SHP77 treated with DMSO at 0.1 percent for 48 hours (cell line): ENCODE measurements at places on chromosomes 7 and 10.

DNA sequence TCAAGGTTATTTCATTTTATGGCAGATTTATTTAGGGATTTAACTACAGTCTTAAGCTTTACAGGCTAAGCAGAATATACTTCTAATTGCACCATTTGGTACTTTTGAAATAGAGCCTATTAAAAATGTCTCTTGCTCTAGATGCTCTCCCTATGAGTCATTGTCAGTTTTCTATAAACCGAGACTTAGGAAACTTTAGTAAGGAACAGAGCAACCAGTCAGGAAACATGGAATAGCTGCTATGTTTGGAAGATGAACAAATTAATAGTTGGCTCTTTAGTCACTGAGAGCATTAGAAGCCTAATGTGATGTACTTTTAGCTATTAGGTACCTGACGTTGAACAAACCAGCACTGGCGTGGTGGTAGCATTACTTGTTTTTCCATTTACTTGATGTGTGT lies 35.3 kb downstream of the INPP5F start:
- DNase-seq = no peak

GRCh38 chr7:142001163-142001874 lies 5.6 kb downstream of the MGAM start:
- no peak for DNase-seq

- no peak for DNase-seq
These were observed 3.5 kb downstream of the SUN1 start for GRCh38 chr7:835485-836401.

DNA sequence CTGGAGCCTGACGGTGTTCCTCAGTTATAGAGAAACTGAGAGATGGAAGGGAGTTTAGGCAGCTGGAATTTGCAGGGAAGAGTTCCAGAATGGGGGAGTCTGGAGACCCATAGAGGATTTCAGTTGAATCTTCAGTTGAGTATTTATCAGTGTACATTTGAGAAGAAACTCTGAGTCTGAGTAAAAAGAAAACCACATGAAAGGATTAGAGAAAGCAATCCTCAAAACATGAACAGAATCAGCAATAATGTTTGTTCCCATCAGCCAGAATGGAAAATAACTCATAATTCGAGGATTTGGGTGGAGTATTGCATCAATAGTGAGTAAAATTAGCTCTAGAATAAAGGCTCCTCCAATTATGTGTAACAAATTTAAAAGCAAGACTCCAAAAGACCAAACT lies 130.0 kb upstream of the AHR start:
- DNase-seq = no peak

DNA sequence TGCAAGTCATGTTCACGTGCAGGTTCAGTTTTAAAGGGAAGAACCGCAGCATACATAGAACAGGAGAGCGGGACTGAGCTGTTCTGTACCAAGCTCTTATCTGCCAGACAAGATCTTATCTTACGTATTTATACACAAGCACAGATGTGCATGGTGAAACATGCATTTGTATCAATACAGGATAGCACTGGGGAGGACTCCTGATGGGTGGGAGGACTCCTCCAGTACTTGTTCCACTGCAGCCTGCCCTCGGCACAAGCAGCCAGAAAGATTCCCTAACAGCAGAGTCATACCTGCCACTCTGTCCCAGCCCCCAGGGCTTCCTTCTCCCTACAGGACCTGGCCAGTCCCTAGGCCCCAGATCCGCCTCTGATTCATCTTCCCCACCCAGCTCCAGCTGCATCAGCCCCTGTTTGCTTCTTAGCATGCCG lies 13.2 kb upstream of the PRKCQ start:
- no peak for DNase-seq

DNA sequence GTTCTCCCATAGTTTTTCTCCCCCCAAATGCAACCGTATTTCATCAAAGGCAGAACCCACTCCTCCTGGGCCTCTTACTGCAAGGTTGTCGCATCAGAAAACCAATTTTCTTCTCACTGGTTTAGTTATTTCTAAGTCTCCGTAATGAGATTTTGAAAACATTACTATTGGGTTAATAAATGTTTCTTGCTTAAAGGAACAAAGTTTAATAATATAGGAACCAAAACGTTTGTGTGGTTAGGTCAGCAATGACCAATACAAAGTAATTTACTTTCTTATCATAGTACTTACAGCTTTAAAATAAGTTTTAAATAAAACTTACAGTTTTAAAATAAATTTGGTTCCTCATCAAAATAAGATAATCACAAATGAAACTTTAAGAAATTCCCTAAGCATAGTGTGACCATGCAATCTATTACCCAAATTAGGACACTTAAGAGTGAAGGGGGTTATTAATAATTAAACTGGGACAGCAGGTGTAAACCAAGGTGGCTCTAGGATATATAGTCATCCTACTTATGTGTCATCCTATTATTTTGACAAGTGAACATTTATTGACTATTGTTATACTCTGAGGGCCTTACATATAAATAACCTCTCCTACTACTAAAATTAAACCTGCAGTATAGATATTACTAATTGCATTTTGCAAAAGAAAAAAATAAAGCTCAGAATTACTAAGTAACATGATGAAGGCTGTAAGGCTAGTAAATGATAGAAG lies 415.4 kb upstream of the LRRN3 start:
- no peak for DNase-seq

GRCh38 chr10:30742471-30742870 lies 112.9 kb upstream of the LYZL2 start:
- DNase-seq = no peak

DNA sequence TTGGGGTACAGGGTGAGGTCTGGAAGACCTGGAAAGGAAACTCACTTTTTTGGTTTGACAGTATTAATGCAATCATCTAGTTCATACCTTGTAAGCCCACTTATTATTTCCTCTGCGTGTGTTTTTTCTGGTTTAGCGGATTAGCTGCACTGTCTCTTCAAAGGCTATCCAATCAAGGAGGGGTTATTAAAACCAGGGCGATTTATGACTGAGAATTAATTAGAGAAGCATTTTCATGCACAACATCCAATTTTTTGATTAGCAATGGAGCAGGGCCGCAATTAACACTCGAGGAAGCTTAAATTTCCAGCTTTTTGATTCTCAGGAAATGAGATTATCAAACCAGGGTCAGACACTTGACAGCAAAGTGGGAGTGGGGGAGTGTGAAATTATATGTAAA lies 248.9 kb downstream of the EXOC4 start:
- no peak for DNase-seq

DNA sequence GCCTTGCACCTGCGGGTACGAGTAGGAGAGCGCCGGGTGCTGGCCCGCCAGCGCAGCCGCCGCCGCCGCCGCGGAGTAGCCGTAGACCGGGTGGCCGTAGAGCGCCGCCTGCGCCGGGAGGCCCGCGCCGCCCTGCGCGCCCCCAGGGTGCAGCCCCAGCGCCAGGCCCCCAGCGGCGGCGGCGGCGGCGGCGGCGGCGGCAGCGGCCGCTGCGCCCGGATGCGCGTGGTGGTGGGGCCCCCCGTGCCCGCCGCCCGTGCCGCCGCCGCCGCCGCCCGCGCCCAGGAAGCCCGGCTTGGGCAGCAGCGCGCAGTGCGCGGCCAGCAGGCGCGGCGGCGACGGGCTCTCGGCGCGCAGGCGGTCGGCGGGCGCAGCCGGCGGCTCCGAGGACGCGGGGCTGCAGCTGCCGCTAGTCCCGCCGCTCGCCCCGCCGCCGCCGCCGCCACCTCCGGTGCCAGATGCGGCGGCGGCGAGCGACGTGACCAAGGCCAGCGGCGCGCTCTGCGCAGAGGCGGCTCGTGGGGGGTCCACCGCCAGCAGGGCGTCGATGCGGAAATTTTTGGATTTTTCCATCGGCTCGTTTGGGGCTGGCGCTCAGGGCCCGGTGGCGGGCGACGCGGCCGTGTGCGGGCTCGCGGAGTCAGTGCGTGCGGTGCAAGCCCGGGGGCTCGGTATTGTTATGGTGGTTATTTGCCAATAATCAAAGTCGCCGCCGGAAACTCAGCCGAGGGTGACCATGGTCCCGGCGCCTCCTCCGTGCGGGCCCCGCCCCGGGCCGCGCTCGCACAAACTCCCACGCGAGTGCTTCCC lies 480 bp downstream of the MNX1 start:
- no peak for DNase-seq

GRCh38 chr10:72276421-72277339 lies 3.0 kb downstream of the DDIT4 start:
- no peak for DNase-seq

GRCh38 chr10:6161921-6162320 lies 40.8 kb upstream of the PFKFB3 start:
- no peak for DNase-seq

DNA sequence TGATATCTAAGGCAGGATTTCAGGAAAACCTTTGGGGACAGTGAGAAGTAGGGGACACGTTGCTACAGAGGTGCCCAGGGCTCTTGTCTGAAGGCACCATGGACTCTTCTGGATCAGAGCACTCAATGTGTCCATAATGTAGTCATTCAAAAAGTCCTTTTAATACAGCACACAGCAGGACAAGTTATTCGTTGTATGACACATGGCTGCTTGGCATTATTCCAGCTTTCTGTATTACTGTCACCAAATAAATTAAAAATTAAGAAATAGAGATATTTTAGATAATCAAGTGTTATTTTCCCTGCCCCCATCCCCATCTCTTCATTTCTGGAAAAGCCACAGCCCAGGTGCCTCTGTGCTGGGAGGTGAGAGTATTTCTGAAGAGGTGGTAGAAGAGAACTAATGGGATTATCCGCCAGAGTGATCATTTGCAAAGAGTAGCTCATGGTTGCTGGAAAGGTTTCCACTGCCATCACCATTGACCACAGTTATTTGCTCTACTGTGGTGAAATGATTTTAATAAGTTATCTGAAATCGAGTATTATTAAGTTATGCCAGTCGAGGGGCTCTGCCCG lies 83.0 kb downstream of the CXCL12 start:
- no peak for DNase-seq

DNA sequence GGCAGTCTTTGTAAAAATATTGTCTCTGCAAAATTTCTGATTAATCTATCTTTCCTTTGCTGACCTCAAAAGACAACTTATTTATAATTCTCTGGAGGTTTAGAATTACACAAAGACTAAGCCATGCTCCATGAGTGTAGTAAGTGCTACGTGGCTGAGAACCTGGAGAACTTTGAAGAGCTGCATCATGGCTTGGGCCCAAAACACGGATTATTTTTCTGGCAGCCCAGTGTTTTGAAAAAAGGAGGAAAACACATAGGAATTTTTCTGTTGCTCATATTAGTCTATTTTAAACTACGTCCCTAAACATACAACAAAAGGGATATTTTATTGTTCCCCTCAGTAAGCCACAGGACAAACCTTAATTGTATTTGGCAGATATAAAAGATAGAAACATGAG lies 360.7 kb upstream of the MYO3A start:
- no peak for DNase-seq

DNA sequence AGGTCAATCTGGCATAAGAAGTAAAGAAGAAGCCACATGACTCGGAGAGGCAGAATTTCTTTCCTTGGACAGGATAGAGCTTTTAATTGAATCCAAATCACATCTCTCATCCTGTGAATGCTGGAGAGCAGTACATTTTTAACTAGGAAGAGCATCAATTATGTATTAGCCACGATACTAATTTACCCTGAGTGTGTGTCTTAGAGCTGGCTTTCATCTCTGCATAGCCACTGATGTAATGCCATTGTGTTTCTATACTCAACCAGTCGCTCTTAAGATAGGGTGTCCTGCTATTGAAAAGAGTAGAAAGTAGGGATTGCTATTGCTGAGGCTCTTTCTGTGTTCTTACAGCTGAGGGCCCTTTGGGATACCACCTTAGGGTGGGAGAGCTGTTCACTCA lies 280.3 kb downstream of the AUTS2 start:
- no peak for DNase-seq

DNA sequence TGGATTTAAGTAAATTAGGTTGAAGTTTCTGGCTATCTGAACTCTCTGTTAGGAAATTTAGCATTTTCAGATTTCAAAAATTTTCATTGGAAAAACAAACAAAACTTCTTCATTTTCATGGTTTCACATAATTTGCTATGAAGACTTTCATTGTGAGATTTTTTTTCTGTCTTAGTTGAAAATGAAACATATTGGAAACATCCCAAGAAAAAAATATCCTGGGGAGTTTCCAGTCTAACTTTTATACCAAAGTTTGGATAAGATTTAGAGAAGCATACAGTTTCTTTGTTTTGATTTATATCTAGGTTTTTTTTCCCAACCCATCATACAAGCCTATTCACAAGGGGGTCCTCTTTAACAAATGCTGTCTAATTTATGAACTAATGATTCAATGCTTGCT lies 300.5 kb upstream of the SEMA3A start:
- DNase-seq = no peak

GRCh38 chr7:12729112-12729511 lies 41.7 kb downstream of the ARL4A start:
- peak; percentile 95 for DNase-seq

DNA sequence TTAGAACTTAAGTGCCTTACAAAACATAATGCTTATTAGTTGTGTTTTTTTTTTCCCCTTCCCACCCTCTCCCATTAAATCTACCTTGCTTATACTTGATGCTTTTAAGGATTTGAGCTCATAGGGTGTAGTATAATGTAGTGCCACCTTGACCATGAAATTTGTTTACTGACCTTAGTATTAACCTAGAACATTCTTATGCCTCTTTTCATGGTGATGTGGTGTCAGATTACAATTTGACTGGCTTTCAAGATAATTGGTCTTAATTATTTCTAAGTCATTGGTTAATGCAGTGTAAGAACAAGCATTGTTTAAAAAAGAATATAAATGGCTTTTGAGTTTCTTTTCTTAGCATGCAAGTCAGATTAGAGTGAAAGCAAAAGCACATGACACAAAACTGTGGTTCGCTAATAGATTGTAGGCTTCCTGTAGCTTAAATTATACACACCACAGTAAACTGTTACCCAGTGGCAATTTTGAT lies 61.8 kb downstream of the ADD3 start:
- no peak for DNase-seq

DNA sequence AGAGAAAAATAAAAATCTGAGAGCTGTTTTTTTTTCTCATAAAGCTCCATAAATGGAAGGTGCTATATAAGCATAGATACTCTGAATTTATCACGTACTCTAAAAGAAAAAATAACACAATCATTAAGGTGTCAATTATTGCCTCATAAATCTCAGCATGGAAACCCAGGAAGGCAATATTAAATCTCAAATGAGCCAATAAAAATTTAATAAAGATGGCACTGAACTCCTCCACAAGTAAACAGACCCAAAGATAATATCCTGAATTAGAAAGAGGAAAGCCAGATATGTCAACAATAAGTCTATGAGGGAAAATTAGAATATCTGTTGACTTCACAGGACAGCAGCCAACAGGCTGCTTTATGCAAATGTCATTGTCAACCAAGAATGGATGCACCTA lies 66.5 kb downstream of the CDK6 start:
- DNase-seq = no peak

GRCh38 chr10:109928475-109928891 lies 5.2 kb upstream of the XPNPEP1 start:
- DNase-seq = no peak

GRCh38 chr10:93712593-93712992 lies 10.2 kb upstream of the FRA10AC1 start:
- no peak for DNase-seq

DNA sequence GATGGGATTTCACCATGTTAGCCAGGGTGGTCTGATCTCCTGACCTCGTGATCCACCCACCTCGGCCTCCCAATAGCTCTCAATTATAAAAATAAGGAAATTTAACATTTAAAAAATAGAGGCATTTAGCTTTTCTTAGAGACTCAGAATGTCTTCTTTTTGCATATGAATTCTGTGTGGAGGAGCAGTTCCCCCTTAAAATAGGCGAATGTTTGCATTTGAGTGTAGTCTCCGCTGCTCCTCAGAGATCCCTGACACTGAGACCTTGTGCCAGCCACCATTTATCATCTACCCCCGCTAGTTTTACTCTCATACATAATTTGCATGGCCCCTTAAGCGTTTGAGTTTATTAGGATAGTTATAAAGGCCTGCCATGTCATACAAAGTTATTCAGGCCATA lies 461.9 kb downstream of the SORCS3 start:
- DNase-seq = no peak
